Activated CD4-positive, alpha-beta T cell treated with anti-CD3 and anti-CD28 coated beads, Interleukin-2, Interleukin-6, amounts not matched to agents 100 ng/mL and 50 ng/mL, durations not matched to agents 16 hours and 8 hours (primary cell): ENCODE measurements at places on chromosomes 1 and 21.

DNA sequence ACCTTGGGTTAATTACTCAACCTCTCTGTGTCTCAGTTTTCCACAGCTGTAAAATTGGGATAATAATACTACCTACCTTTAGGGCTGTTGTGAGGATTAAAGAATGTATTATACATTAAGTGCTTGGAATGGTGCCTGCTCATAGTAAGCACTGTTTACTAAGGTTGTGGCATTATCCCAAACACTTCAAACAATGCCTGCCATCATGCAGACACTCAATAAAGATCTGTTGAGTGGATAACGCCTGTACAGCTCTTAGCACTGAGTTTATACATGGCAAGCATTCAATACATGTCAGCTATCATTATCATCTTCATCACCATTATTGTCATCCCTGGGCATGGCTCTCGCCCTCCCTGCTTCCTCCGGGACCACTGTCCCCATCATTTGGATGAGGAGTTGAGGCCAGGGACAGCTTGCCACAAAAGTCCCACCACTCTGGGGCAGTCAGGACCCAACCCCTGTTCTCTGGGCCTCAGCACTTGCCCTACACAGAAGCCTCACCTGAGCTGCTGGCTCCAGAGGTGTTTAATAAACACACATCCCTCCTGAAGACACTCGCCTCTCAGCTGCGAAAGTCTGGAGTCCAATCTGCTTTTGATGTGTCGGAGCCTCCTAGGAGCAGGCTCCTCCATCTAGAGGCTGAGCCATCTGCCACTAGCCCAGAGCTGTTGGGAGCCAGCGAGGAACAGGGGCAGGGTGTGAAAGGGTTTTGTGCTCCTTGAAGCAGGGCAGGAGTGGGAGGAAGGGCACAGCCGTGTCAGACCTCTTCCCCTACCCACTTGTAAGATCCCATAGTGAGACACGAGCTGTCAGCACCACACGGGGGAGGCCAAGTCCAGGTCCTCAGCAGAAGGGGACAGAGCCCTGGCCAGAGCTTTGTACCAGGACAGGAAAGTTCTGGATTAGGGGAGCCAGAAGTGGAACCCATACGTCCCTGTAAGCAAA is 80.9 kb upstream of the ZC3H12A start:
- no peak for DNase-seq

GRCh38 chr1:228957535-228957934 is 222.3 kb downstream of the RHOU start:
- DNase-seq = no peak

GRCh38 chr1:180652792-180653191 is 21.0 kb downstream of the XPR1 start:
- DNase-seq = no peak

- no peak for DNase-seq
Observed at GRCh38 chr1:18977428-18977827, 21.0 kb upstream of the IFFO2 start.

DNA sequence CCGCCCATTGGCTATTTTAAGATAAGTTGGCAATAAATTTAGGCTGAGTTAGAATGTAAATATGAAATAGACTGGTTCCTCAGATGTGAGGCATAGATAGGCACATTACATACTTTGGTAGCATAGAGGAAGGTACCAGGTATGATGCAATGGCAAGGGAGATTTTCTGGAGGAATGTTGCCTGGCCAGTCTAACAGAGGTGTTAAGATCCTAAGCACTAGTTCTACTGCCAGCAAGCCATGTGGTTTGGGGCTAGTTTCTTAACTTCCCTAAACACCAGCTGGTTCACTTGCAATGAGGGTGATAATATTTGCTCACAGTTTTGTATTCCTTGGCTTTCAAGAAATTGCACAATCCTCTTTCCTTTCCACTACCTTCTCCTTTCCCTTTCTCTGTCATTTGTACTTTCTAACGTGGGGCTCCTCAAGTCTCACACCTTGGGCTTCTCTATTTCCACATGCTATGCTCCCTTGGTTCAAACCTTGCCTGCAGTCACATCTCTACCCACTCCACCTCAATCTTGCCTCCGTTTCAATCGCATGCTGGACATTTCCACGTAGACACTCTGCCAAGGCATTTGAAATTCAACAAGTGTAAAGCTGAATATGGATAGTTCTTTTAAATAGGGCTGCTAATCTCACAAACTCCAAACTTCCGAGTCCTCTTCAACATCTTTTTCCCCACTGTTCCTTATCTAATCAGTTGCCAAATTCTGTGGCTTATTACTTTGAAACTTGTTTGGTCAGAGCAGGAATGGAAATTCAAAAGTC is 4.7 kb upstream of the CD55 start:
- DNase-seq = no peak

- no peak for DNase-seq
Observed at GRCh38 chr1:161531986-161532643, 7.8 kb downstream of the HSPA6 start.

GRCh38 chr1:34906756-34907155 is 22.7 kb downstream of the DLGAP3 start:
- no peak for DNase-seq

- DNase-seq = no peak
Observed at GRCh38 chr1:186974774-186975181, 146.0 kb downstream of the PLA2G4A start.

GRCh38 chr1:224914292-224914900 is 15.1 kb upstream of the DNAH14 start:
- DNase-seq = no peak

- no peak for DNase-seq
Observed at GRCh38 chr1:228142701-228143136, 2.6 kb downstream of the GUK1 start.

DNA sequence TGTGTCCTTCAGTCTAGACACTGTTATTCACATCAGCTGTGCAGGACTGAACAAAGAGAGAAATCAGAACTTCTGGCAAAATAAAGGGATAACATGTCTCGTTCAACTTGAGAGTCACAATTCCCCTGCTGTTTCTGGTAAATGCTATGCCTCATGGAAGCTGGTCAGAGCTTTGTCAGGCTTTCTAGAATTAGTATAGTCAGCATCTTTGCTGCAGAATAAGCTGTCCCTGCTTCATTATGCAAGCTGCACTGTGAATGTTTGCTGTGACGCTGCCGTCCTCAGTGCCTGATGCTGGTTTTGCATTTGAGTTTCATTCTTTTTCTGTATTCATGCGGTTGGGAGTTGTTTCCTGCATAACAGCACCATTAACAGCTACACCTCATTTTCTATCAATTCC is 96.4 kb upstream of the KCNJ6 start:
- DNase-seq = no peak

- DNase-seq = no peak
Observed at GRCh38 chr1:67009792-67010191, 44.2 kb downstream of the SLC35D1 start.

GRCh38 chr1:51215169-51215568 is 20.9 kb upstream of the RNF11 start:
- DNase-seq = no peak

GRCh38 chr1:112322018-112322417 is 74.0 kb upstream of the CTTNBP2NL start:
- DNase-seq = no peak

DNA sequence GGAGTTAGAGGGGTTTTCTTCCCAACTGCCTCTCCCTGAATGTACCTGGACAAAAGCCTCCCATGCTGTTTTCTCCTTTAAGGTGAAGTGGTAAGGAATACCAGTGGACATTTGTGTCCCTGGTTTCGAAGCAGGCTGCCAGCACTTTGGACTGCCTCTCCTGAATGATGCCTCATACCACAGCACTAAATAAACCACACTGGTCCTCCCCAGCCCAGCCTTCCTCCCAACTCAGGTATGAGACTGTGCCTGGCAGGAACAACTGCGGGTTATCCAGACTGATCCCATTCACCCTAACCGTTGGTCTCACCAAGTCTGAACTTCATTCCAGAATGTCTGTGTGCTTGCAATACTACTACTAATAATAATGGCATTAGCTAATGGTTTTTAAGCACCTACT is 9.3 kb downstream of the COQ8A start:
- DNase-seq = no peak

DNA sequence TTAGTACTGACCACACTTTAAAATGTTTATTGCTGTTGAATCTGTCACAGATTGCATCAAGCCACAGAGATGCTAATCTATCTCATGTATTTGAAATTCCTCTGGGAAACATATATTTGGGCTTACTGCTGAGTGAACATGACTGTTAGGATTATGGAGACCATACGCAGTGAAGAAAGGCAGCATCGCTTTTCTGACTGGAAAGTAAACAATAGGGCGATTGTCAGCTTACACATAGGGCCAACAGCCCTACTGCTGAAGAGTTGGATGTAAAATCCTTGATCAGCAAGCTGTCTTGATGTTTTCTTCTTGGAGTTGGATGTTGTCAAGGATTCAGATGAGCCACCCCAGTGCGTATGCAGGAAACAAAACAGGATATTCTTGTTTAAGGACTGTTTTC is 368.7 kb upstream of the ADGRL2 start:
- DNase-seq = no peak

- no peak for DNase-seq
Observed at GRCh38 chr1:74856174-74856573, 123.2 kb downstream of the TYW3 start.

DNA sequence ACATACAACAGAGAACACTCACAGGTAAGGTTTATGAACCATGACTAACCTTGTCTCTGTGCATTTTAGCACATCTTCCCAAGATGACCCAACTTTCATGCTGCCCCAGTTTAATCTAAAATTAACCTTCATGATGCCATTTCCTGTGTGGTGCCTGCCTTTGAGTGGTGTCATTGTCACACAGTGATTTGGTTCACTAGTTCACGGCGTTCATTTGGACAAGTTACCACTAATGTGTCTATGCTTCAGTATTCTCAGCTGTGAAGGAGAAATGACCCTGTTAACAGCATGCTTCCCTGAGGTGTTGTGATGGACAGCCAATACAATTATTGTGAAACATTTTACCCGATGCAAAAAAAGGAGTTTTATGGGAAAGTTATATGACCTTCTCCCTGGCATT is 693.1 kb downstream of the RWDD3 start:
- no peak for DNase-seq

- DNase-seq = no peak
Observed at GRCh38 chr1:31715873-31716220, 12.0 kb upstream of the COL16A1 start.

- peak; percentile 17 for DNase-seq
Observed at GRCh38 chr1:76868154-76868882, 1.0 kb downstream of the ST6GALNAC5 start.

DNA sequence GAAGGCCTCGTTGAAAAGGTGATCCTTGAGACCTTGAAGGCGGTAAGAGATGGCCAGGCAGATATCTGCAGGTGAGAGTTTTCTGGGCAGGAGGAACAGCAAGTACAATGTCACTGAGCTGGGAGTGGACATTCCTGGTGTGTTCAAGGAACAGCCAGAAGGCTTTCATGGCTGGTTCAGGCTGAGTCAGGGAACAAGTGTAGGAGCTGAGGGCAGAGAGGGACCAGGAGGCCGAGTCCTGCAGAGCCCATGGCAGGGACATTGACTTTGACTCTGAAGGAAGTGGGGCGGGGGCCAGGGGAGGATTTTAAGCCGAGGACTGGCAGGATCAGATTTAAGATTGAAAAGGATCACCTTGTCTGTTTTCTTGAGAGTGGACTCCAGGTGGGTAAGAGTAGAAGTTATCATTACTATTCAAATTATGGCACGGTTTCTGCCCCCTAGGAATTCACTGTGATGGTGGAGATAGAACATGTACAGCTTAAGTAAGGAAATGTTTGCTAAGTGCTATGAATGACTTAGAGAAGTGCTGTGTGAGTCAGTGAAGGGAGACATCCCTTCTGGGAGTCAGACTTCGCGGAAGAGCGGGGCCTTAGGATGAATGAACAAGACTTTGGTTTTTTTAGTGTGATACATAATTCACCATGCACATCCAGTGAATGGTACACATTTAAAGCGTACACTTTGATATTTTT is 202.3 kb downstream of the KIF26B start:
- DNase-seq = no peak
